ENCODE measurements at places on chromosomes 12 and 14. TPM values are rescaled to one million over a fixed set of nuclear protein-coding genes. Genes with fewer than 3 reads are reported as not detected.

The TBC1D30 gene
- total RNA-seq: 5.8 TPM

The DTX3 gene
- 65.1 TPM for total RNA-seq

The ATL1 gene
- 2.4 TPM for total RNA-seq

The FAM181A gene
- total RNA-seq: not detected

The SERPINA1 gene
- total RNA-seq: 65.3 TPM

The SYCP3 gene
- 3.2 TPM for total RNA-seq

The TPH2 gene
- not detected for total RNA-seq

The HHIPL1 gene
- total RNA-seq: not detected

The LYZ gene
- 337 TPM for total RNA-seq

The KRT7 gene
- not detected for total RNA-seq

DNA sequence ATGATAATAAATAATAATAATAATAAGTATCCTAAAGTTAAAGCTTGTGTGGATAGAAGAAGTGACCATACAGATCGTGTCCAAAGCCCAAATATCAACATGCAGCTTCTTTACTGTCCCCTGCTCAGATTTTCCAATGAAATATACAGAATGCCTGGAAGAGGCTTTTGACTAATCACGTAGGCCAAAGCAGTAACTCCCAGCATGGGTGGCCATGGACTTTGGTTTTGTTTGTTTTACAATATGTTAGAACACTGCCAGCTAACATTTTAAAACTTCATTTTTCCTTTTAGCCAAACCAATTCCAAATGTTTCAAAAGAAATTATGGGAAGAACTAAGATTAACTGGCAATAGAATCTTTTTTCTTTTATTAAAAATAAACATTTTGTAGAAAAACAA lies 400.0 kb upstream of the FLRT2 start:
- no peak for DNase-seq

- no peak for DNase-seq
Observed at GRCh38 chr14:70317969-70318634, 41.4 kb downstream of the COX16 start.

GRCh38 chr12:44457465-44457864 lies 418.6 kb downstream of the NELL2 start:
- DNase-seq: no peak

GRCh38 chr14:104085032-104085888 lies at the start of gene ASPG:
ASPG (plus strand) TSS chr14:104085700; CDS start chr14:104085771, 71 bp downstream.
- DNase-seq: peak; percentile 45

DNA sequence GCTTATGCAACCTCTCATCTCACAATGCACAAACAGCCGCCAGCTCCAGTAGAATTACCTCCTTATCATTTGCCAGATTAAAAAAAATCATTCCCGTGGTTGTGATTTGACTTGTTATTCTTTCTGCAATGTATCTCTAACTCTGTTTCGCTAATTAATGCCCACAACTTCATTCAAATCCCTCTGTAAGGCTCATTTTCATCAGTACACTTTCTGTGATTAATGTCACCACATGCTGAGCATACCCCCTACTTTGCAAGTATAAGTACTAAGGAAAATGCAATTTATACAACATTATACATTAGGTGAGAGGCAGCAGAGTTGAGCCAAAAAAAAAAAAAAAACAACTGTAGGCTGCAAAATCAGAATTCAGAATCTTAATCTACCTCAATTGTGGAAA lies 166.0 kb downstream of the FSCB start:
- DNase-seq: no peak

- DNase-seq: no peak
Observed at GRCh38 chr12:26277506-26278246, 82.3 kb downstream of the SSPN start.

GRCh38 chr12:19972325-19973288 lies 395.7 kb upstream of the PDE3A start:
- no peak for DNase-seq

- no peak for DNase-seq
Observed at GRCh38 chr14:30295980-30296379, 263.0 kb upstream of the G2E3 start.

DNA sequence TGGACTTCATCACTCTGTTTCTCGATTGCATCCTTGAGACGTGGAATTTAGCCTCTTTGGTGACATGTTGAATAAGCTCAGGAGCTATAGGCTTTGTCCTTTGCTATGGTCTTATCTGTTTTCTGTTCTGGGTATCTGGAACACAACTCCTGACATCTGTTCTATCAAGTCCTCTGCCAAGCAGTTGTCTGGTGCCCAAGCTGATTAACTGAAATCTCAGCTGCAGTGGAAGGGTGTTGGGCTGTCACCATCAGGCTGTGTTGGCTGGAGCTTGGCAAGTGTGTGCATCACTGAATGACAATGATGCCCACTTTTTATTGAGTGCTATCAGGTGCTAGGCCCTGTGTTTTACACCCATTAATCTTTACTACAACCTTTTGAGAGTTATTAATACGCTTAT lies 77.8 kb downstream of the SMOC1 start:
- no peak for DNase-seq

- DNase-seq: no peak
Observed at GRCh38 chr14:101491841-101492240, 69.5 kb upstream of the DIO3 start.

GRCh38 chr12:198705-199104 lies 15.3 kb downstream of the SLC6A12 start:
- no peak for DNase-seq

DNA sequence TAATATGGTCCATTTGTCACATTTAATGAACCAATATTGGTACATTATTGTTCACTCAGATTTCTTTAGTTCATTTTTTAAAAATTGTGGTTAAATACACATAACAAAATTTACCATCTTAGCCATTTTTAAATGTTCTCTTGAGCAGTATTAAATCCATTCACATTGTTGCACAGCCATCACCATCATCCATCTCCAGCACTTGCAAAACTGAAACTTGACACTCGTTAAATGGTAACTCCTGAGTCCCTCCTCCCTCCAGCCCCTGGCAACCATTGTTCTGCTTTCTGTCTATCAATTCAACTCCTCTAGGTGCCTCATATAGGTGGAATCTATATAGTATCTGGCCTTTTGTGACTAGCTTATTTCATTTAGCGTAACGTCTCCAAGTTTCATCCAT lies 86.4 kb downstream of the ACACB start:
- DNase-seq: no peak

- no peak for DNase-seq
Observed at GRCh38 chr12:13251521-13251920, 55.0 kb downstream of the EMP1 start.

DNA sequence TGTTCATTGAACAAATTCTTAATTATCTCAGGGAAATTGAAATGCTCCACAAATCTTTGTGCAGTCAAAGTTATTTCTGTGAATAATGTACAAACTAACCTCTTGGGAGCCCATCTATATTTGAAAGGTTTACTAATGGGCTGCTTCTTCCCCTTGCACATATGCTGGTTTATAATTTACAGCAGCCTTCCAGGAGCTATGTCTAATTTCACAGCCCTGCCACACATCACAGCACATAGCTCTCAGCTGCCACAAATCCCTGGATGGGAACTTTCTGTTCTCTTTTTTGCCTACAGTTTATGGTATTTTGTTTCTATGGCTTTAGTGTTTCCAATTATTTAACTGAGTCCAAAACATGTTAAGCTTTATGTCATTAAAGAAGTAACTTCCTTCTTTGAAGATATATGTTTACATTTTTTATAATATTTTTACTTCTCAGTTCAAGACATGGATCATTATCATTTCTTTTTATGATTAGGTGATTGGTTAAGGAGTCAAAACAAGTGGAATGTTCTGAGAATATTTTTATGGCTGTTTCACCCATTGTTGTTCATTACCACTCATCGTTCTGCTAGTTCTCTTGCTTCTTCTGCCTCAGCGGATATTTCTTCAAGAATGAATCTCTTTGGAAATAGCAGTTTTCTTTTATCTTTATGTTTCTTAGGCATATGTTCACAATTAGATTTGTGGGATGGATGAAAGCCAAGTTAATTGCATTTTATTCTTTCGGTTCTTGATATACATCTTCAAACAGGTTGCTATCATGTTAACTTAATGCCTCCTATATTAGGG lies 475.6 kb upstream of the MIS18BP1 start:
- no peak for DNase-seq

DNA sequence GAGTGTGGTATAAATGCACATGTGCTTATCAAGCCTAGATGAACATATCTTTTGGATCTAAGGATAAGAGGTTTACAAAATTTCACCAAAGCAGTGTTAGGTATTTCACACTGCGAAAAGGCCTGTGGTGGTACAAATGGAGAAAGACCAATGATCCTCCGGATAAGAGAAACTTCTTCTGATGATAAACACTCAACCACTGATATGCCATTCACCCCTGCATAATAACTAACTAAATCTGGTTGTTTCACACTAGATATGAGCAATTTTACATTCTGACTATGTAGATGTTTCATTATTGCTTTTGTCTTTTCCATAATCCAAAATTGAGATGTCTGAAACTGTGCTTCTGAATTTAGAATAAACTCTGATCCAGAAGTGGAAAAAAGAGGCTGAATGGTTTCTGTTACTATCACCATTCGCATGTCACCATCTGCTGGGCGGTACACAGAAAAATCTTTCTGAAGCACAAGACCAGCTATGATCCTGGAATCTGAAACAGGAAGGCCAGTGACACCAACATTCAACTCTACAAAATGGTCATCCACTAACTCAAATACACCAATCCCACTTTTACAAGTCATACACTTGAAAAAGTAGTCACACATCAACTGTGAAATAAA lies 1.3 kb downstream of the BBS10 start:
- peak; percentile 28 for DNase-seq

- DNase-seq: no peak
Observed at GRCh38 chr14:96808619-96809406, 11.6 kb downstream of the VRK1 start.

GRCh38 chr14:67675219-67675582 lies 769 bp upstream of the VTI1B start:
- no peak for DNase-seq

GRCh38 chr12:28035500-28035899 lies 63.0 kb upstream of the PTHLH start:
- no peak for DNase-seq

- no peak for DNase-seq
Observed at GRCh38 chr12:109816870-109817269, 16.3 kb downstream of the TRPV4 start.

- no peak for DNase-seq
Observed at GRCh38 chr12:48197549-48197970, 5.5 kb downstream of the OR10AD1 start.

GRCh38 chr12:42017051-42017450 lies 127.6 kb downstream of the GXYLT1 start:
- no peak for DNase-seq

DNA sequence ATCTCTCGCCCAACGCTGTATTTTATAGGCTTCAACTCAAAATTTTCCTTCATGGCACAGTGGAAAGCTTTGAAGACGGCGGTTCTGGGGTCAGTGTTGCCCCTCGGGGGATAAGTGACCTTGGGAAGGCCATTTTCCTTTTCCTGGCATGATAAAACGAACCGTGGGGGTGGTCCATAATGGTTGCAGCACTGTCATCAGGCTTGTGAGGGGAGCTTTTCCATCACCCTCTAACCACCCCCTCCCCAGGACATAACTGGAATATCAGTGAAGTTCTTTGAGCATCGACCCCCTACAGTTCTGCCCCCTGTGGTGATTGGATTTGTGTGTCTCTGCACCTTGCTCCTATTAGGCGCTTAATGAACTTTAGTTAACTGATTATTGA lies 16.0 kb downstream of the FOS start:
- DNase-seq: no peak

DNA sequence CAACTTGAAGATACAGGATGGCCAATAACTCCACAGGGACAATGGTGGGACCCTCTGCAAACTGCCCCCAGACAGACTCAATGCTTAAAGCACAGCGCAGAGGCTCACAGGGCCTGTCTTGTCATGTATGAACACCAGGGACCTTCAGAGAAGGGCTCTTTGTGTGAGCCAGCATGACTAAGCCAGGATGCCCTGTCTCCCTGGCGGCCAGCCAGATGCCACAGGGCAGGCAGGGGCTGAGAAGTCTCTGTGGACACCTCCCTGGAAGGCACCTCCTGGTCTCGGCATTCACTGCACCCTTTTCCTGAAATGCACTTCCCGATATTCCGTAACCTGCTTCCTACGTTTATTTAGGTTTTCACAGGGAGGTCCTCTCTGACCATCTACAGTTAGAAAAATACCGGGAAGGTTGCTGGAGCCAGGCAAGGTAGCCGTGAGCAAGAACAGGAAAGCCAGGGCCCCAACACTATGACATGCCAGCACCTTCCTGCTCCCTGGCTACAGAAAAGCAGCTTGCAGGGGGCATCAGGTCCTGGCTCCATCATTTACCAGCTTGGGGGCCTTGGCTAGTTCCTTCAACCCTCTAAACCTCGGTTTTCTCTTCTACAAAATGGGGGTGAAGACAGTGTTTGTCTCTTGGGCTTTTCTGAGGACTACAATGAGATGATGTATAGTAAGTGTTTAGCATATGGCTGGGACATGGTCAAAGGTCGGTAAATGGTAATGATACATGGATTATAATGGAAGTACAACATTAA lies 65.0 kb downstream of the PITPNM2 start:
- no peak for DNase-seq

DNA sequence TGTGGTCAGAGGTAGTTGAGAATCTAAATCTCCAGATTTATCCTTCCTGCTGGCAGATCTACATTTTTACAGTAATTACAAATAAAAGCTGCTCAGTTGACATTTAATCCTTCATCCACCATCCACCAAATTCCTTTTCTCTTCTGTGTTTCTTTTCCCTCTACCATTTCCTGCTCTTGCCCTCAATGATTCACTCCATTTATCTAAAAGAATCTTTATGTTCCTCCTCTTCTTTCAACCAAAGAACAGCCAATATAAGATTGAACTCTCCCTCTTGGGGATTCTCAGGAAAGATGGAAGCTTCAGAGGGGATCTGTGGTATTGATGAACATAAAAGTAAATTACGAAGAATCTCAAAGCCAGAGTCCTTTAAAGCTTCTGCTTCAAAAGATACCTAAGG lies 4.4 kb downstream of the MAP4K5 start:
- DNase-seq: no peak

DNA sequence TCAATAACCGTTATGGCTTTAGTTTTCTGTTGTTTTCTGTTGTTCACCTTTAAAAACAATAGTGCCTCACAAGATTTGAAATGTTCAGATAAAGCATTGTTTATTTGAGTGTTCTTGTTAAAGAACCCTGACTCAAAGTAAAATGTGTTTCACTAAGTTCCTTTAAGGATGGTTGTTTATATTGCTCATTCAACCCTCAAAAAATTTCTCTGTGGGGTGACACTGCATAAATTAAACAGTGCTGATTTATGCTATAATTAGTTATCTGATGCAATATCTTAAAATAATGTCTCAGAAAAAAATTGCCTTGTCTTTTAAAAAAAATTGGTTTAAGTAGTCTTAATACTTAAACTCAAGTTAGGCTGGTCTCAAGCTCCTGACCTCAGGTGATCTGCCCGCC lies 775.1 kb downstream of the FLRT2 start:
- DNase-seq: no peak
